ENCODE measurements at places on chromosomes 7 and 10.

DNA sequence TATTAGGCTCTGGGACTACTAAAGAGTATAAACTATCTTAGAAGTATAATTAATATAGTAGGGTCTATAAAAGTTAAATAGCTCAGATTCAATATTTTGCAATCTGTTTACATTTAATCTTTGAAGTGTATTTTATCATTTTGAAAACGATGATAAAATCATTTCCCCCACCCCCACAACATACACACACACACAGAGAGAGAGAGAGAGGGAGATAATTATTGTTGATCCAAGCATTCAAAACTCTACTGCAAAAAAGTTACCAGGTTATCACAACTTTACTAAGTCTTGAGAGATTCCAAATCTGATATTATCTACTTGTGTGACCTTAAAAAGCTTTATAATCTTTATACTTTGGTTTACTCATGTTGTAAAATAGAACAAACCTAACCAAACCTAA is 14.0 kb downstream of the ZNF800 start:
- no peak for DNase-seq

GRCh38 chr7:130996833-130997231 is 262.8 kb upstream of the KLF14 start:
- DNase-seq = no peak

- no peak for DNase-seq
These were observed 97.4 kb downstream of the ZRANB1 start for GRCh38 chr10:125039354-125039769.

DNA sequence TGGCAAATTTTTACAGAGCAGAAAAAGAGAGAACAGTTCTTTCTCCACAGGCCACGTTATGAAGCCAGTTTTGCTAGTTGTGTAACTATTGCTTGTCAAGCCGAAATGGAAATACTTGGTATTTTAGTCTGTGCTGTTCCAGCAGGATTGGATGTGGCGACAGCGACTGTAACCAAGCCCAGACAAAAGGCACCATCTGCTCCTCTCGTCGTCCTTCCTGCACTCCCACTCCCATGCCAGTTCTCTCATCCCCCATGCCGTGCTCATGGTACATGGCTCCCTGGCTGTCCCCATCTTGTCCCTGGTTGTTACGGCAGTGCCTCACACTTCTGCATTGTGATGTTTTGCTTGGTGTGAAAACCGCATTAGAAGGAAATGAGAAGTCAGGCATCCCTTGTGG is 185.7 kb upstream of the FZD8 start:
- DNase-seq = no peak

- DNase-seq = no peak
These were observed 14.9 kb downstream of the GTF2I start for GRCh38 chr7:74672343-74672915.

DNA sequence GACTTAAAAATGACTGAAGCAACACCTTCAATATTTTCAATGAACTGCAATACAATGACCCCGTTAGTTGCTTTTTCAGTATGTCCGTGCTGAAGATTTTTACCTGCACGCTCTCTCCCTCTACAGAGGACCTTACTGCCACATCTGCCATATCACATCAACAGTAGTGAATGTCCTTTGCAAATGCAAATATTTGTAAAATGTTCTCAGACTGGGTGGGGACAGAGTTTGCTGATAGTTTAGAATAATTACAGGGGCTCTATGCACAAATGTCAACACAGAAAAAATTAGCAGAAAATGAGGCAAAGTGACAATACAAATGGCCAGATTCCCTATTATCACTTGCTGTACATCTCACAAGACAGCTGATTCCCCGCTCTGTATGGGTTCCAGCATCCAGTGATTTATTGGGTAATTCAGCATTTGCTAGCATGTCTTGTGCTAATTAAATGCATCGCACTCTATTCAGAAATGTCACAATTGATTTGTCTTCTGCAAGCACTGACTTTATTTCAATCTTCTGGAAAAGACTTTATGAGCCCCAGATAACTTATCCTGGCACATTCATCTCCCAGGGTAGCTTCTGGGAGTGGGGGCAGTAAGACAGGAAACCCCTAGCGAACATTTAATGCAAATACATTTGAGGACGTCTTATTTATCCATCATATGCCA is 69.1 kb upstream of the PTER start:
- no peak for DNase-seq

- no peak for DNase-seq
These were observed 11.6 kb downstream of the RPS24 start for GRCh38 chr10:78045237-78045636.

DNA sequence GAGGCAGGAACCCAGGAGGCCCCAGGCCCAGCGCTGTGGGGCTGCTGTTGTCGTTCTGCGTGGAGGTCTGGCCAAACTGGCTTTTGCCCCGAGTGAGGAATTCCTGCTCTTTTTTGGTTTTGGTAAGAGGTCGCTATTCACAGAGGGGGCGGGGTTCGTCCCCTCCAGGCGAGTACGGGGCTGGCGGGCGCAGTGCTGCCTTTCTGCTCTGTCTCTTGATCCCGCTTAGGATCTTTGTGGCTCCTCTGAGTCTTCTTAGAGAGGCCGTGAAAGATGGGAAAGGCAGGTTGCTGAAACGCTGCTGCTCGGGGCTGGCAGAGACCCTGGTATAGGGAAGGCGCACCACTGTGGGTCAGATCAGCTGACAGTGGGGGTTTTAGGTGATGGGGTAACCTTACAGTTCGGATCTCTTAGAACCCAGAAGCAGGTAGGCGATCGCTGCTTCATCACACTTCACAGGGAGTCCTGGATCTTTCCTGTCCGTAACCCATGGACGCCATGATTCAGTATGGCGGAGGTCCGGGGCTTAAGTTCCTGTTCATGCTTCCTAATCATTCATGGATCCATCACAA is 136.7 kb downstream of the KIF20B start:
- no peak for DNase-seq

DNA sequence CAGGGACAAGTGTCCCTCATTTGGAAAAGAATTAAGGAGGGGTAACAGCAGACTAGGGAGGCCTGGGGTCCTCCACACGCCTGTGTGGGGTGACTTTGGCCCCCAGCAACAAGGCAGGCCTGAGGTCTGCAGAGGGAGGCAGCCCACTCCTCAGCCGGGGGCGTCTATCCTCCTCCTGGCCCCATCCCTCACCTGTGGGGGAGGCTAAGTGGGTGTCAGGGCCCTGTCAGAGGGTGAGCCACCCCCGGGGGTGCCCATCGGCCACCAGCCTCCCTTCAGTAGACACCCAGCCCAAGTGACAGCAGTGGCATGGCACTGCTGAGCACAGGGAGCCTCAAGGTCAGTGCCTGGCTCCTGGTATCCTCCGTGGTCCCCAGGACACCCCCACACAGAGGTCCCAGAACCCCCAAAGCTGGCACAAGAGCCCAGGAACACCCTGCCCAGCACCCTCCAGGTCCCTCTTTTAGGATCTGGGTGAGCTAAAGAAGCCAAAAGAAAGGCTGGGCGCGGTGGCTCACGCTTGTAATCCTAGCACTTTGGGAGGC is 693 bp upstream of the FXYD4 start:
- no peak for DNase-seq

DNA sequence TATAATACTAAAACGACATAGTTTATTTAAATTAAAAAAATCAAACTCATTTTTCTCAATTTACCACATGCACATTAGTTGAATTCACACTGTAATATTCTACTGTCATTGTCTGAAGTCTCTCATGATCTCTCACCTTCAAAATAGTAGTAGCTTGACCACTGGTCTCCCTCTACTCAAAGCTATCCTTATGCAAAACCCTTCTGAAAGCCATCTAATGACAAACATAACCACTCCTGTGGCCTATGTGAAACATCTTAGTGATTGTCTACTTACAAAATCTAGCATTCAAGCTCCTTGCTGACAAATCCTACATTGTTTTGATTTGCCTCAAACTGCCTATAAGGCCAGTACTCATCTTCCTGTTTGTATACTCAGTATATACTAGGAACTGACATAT is 606.0 kb upstream of the GHITM start:
- DNase-seq = no peak

GRCh38 chr10:486666-487322 is 202.7 kb downstream of the DIP2C start:
- DNase-seq = no peak

DNA sequence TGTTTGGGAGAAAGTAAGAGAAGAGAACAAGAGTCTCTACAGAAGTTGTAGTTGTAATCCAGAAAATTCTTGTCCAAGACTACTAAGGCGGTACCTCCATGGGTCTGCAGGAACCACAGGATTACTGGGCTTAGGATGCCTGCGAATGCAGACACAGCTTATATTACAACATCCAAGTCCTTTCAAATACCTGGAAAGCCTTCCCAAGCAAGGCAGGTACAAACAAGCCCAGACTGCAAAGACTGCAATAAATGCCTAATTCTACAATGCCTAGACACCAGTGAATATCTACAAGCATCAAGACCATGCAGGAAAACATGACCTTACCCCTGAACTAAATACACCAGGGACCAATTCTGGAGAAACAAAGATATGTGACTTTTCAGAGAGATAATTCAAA is 178.2 kb downstream of the ARL4A start:
- no peak for DNase-seq

GRCh38 chr7:28418311-28418710 is 6.0 kb downstream of the CREB5 start:
- no peak for DNase-seq

- DNase-seq = no peak
These were observed 33.3 kb upstream of the ARMS2 start for GRCh38 chr10:122421054-122421625.
